ENCODE measurements at places on chromosomes 6 and 20.

DNA sequence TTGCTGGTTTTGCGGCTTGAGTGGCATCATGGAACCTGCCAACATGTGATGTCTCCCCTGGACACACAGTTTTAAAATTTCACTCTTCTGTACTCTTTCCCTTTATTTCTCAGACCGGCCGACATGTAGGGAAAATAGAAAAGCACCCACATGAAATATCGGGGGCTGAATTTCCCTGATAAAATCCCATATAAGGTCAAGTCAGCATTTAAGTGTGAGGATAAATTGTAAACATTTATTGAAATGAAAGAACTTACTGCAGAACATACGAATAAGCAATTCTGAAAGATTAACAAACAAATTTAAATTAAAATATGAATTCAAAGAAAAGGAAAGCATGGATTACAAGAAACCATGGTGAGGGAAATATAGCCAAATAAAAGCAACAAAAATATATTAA, 345.5 kb downstream of the EPHA7 start:
- H3K27me3 ChIP-seq, result no peaks in the 10 kb centered on the region
- no peak for DNase-seq
- no peak overlapping the region for H3K27ac ChIP-seq

GRCh38 chr6:150354754-150355571, 13.8 kb upstream of the IYD start:
- H3K4me3 ChIP-seq, result no peak overlapping the region
- no peak overlapping the region for H3K27ac ChIP-seq
- H3K36me3 ChIP-seq, result no peaks in the 10 kb centered on the region
- no peaks in the 10 kb centered on the region for H3K27me3 ChIP-seq

GRCh38 chr6:109073344-109074132, 21.1 kb downstream of the SESN1 start:
- H3K4me3 ChIP-seq, result no peak overlapping the region
- H3K4me1 ChIP-seq, result no peaks in the 10 kb centered on the region
- H3K36me3 ChIP-seq, result no peaks in the 10 kb centered on the region
- no peak overlapping the region for H3K27ac ChIP-seq
- H3K27me3 ChIP-seq, result no peaks in the 10 kb centered on the region
- DNase-seq, result no peak

GRCh38 chr6:160084198-160084776, 37.3 kb upstream of the SLC22A1 start:
- H3K27ac ChIP-seq, result no peak overlapping the region
- peaks cover 77% of the 10 kb centered on the region for H3K36me3 ChIP-seq
- DNase-seq, result no peak
- H3K4me1 ChIP-seq, result no peaks in the 10 kb centered on the region

DNA sequence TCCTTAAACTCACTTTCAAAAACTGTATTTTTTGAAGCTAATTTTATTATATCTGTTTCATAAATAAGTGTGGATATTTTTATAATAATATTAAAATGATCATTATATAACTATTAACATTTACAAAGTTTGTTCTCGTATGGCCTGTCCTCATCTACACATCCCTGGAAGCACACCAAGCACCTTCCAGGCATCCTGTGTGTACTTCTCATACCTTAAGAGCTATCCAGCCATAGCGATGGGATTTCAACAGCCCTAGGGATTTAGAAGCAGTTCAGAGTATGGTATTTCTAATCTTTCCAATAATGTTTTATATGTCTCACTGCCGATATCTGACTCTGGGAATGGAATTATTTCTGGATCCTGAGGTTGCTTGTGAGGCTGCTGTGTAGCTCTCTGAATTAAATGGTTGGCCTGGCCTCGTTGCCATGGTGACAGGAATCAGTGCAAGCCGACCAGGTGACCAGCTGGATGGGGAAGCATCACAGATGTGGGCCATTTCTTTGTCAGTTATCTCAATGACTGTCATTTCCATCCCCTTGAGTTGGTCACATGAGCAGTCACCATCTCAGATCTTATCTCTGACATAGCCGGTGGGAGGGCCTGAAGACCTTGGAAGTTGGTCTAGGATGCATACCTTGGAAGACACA, 265.2 kb upstream of the RIN2 start:
- no peaks in the 10 kb centered on the region for H3K27me3 ChIP-seq
- no peak for DNase-seq
- no peaks in the 10 kb centered on the region for H3K36me3 ChIP-seq
- H3K27ac ChIP-seq, result no peak overlapping the region

DNA sequence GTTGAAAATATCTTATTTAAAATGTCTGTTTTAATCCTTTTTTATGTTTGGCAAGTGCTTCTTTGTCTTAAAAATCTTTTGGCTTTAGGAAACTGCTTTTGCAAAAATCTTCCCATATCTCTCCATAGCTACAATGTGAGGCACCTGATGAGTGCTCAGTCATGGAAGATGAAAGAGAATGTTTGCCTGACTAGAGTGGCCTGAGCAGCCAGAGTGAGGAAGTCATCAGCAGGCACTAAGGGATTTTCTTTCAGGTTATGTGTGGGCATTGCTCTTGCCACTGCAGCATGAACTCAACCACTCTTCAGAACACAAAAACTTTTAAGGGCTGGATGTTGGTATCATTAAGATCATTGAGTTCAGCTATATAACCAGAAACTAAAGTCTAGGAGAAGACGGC, 47.9 kb downstream of the AKIRIN2 start:
- H3K36me3 ChIP-seq, result no peaks in the 10 kb centered on the region
- H3K4me3 ChIP-seq, result no peak overlapping the region
- DNase-seq, result no peak
- no peaks in the 10 kb centered on the region for H3K4me1 ChIP-seq

GRCh38 chr6:22833191-22833590, 263.8 kb downstream of the HDGFL1 start:
- H3K4me3 ChIP-seq, result no peak overlapping the region
- no peak overlapping the region for H3K27ac ChIP-seq
- no peak for DNase-seq
- H3K36me3 ChIP-seq, result no peaks in the 10 kb centered on the region
- peaks cover 11% of the 10 kb centered on the region for H3K4me1 ChIP-seq

- no peak for DNase-seq
- H3K36me3 ChIP-seq, result no peaks in the 10 kb centered on the region
- H3K4me1 ChIP-seq, result no peaks in the 10 kb centered on the region
- no peak overlapping the region for H3K27ac ChIP-seq
- no peak overlapping the region for H3K4me3 ChIP-seq
- H3K27me3 ChIP-seq, result no peaks in the 10 kb centered on the region
Measured at GRCh38 chr20:8964959-8965562, 103.8 kb upstream of the PLCB4 start.

GRCh38 chr20:16260911-16261310, 312.3 kb downstream of the KIF16B start:
- H3K27me3 ChIP-seq, result no peaks in the 10 kb centered on the region
- H3K36me3 ChIP-seq, result no peaks in the 10 kb centered on the region
- H3K4me3 ChIP-seq, result no peak overlapping the region
- DNase-seq, result no peak

GRCh38 chr20:37948956-37949355, 46.0 kb downstream of the VSTM2L start:
- H3K4me1 ChIP-seq, result no peaks in the 10 kb centered on the region
- H3K27me3 ChIP-seq, result no peaks in the 10 kb centered on the region
- H3K36me3 ChIP-seq, result no peaks in the 10 kb centered on the region
- no peak for DNase-seq

GRCh38 chr20:62475772-62476055, at the start of gene GATA5:
Gene GATA5, minus strand, starts transcription at chr20:62475995. Its CDS starts 474 bp downstream, at chr20:62475521.
- no peak for DNase-seq
- H3K4me1 ChIP-seq, result no peaks in the 10 kb centered on the region
- no peak within 1 kb of the TSS for H3K27ac ChIP-seq
- no peaks in the 10 kb centered on the region for H3K27me3 ChIP-seq
- no peak within 1 kb of the TSS for H3K4me3 ChIP-seq

DNA sequence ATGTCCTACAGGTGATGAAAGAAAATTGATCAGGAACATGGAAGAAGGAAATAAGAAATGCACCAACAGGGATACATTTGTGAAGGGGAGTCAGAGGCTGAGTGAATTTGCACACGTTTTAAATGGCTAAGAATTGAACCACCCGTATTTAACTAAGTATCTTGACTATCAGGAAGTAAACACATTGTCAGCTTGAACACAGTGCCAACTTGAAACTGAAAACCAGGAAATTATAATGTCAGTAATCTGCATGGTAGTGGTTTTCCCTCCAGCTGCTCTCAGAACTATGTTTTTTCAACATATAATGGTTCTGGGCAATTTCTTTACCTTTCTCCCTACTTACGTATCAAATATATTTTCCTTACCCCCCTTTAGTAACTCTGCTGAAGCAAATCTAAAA, 366.5 kb upstream of the POU3F2 start:
- H3K27me3 ChIP-seq, result no peaks in the 10 kb centered on the region
- DNase-seq, result no peak
- no peak overlapping the region for H3K4me3 ChIP-seq
- no peaks in the 10 kb centered on the region for H3K4me1 ChIP-seq
- H3K27ac ChIP-seq, result no peak overlapping the region
- H3K36me3 ChIP-seq, result no peaks in the 10 kb centered on the region

- no peak overlapping the region for H3K4me3 ChIP-seq
- H3K36me3 ChIP-seq, result no peaks in the 10 kb centered on the region
- no peaks in the 10 kb centered on the region for H3K27me3 ChIP-seq
- H3K4me1 ChIP-seq, result peaks cover 9% of the 10 kb centered on the region
- no peak overlapping the region for H3K27ac ChIP-seq
Measured at GRCh38 chr6:54598787-54599313, 247.7 kb upstream of the FAM83B start.

- H3K4me3 ChIP-seq, result no peak overlapping the region
- peaks cover 34% of the 10 kb centered on the region for H3K4me1 ChIP-seq
- H3K36me3 ChIP-seq, result no peaks in the 10 kb centered on the region
- no peak for DNase-seq
- H3K27me3 ChIP-seq, result no peaks in the 10 kb centered on the region
Measured at GRCh38 chr20:31607640-31608250, 2.7 kb downstream of the ID1 start.

DNA sequence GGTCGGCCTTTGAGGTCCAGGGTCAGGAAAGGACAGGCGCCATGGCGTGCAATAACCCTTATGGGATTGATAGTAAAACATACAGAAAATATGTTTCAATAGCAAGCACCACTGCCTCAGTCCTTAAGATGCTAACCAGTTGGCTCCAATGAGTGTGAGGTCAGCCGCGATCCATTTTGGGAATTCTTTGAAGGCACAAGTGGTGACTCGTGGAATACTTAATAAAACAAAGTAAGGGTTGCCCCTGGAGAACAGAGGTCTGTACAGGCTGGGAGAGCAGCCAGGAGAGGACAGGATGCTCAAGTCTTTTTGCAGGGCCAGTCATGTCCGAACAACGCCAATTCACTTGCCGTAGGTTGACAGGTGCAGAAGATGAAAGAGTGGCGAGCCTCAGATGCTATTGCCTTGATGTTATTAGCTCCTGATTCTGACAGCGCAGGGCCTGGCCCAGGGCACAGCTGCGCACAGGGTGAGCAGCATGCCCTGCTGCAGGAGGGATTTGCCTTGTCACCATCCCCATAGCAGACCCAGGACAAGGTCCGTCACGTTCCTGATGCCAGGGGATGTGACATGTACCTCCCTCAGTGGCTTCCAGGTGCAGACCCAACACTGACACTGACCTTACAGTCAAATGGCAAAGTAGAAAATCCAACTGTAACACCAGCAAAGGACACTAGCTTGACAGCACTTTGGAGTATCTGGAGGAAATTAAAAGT, 21.8 kb downstream of the SYNDIG1 start:
- DNase-seq, result no peak
- no peaks in the 10 kb centered on the region for H3K4me1 ChIP-seq
- no peak overlapping the region for H3K4me3 ChIP-seq
- no peaks in the 10 kb centered on the region for H3K27me3 ChIP-seq
- H3K36me3 ChIP-seq, result no peaks in the 10 kb centered on the region

DNA sequence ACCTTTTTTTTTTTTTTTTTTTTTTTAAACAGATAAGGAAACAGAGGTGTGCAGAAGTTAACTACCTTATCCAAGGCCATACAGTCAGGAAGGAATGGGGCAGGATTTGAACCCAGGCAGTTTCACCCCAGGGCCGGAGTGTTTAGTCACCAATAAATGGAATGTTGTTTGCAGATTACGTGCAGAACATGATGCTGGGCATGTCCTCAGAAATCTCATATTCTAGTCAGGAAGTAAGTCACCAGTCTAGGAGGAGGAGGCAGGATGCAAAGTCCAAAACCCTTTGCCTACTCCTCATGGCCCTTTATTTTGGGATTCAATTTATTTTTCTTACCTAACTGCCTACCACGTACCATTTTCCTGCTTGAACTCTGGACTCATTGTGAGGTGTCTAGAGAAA, 57.1 kb upstream of the LRRC1 start:
- DNase-seq, result no peak
- H3K27ac ChIP-seq, result no peak overlapping the region

DNA sequence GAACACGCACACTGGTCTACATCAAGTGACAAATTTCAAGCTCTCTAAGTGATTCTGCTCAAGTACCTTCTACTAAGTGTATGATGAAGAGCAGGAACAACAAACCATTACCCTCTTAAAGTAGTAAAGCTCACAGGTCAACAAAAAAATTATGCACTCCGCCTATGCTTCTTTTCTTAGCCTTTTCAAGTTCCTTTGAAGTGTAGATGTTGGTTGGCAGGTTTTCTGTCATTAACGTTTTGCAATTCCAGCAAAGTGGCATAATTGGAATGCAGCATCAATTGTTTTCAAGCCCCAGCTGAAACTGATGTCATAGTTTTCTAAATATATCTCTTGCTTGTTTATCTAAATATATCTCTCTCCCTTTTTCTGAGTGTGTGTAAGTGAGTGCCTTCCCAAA, 396.9 kb upstream of the EYS start:
- no peak overlapping the region for H3K4me3 ChIP-seq
- no peak overlapping the region for H3K27ac ChIP-seq
- DNase-seq, result no peak
- no peaks in the 10 kb centered on the region for H3K4me1 ChIP-seq

- H3K27me3 ChIP-seq, result no peaks in the 10 kb centered on the region
- H3K27ac ChIP-seq, result no peak overlapping the region
- no peaks in the 10 kb centered on the region for H3K4me1 ChIP-seq
- H3K4me3 ChIP-seq, result no peak overlapping the region
- H3K36me3 ChIP-seq, result no peaks in the 10 kb centered on the region
Measured at GRCh38 chr6:169864148-169865020, 113.0 kb downstream of the ERMARD start.

GRCh38 chr6:71411882-71412281, 123.3 kb downstream of the OGFRL1 start:
- H3K27ac ChIP-seq, result peak overlapping the region; percentile 20
- H3K36me3 ChIP-seq, result no peaks in the 10 kb centered on the region
- no peak for DNase-seq

- H3K4me1 ChIP-seq, result no peaks in the 10 kb centered on the region
- H3K27me3 ChIP-seq, result no peaks in the 10 kb centered on the region
- no peak overlapping the region for H3K4me3 ChIP-seq
- no peak overlapping the region for H3K27ac ChIP-seq
- no peak for DNase-seq
Measured at GRCh38 chr6:17179530-17180073, 77.8 kb downstream of the STMND1 start.

- no peaks in the 10 kb centered on the region for H3K36me3 ChIP-seq
- no peak overlapping the region for H3K27ac ChIP-seq
- H3K27me3 ChIP-seq, result no peaks in the 10 kb centered on the region
- H3K4me1 ChIP-seq, result peaks cover 5% of the 10 kb centered on the region
Measured at GRCh38 chr6:44111434-44112417, 15.5 kb downstream of the MRPL14 start.

- DNase-seq, result no peak
- H3K27me3 ChIP-seq, result no peaks in the 10 kb centered on the region
- no peak overlapping the region for H3K27ac ChIP-seq
- no peak overlapping the region for H3K4me3 ChIP-seq
Measured at GRCh38 chr6:157079771-157080170, 243.5 kb downstream of the TMEM242 start.
